ENCODE measurements at places on chromosomes 11 and 22.

DNA sequence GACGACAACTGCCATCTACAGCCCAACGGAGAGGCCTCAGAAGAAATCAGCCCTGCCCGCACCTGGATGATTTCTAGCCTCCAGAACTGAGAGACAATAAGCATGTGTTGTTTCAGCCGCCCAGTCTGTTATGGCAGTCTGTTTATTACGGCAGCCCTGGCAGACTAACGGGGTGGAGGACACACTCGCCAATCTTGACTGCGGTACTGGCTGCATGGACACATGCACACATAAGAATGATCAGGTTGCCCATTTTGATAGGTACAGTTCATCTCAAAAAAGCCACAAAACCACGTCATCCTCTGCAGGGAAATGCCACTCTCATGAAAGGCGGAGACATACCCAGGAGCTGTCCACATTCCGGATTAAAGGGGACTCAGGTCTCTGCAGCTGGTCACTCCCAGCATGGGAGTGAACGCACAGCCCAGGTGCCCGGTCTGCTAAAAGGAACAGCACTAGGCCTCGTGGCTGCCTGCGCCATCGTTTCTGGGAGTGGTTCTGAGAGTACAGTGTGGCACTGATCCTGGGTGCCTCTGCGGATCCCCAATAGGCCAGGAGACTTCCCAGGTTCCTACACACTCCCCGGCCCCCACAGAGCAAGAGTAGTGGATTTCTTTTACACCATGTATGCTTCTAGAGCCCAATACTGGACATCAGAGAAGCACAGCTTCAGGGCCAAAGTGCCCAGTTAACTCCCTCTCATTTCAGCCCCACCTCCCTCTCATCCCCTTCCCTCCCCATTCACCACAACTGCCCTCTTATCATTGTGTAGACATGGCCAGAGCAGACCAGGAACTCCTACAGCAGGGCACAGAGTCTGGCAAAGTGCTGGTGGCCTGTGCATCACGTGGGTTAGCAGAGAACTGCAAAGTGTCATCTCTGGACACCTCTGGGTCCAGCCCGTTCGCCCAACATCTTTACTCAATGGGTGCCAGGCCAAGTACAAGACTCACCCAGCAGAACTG lies 11.7 kb upstream of the COMT start:
- no peak for DNase-seq

DNA sequence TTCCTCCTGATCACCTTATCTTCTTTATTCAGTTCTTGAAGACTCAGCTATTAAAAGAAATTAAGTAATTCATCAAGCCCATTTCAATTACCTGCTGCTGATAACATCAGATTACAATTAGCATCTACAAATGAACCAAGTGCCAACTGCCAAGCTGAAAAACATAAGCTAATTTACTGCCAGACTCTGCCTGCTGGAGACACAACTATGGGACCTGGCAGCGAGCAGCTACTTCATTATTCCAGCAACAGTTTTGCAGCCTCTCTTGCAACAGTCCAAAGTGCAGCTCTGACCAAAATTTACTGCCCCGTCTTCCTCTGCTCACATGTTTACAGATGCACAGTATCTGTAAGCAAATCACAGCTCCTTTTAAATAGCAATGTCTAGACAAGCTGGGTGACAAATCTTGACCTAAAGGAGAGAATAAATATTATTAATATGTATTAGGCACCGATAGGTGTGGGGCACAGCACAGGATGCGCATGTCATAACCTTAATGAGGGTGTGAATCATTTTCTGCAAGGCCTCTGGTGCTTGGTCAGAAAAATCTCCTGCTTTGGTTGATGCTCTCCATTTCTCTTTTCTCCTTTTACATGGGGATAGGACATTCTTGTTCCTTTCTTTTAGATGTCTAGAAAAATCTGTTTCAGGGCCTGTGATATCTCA lies 232.2 kb upstream of the PITPNB start:
- no peak for DNase-seq

GRCh38 chr11:111465400-111465799 lies 46.8 kb downstream of the BTG4 start:
- no peak for DNase-seq

GRCh38 chr22:41480397-41480735 lies 11.4 kb downstream of the ACO2 start:
- DNase-seq, result no peak

GRCh38 chr11:10092426-10092825 lies 201.6 kb downstream of the SBF2 start:
- DNase-seq, result no peak

DNA sequence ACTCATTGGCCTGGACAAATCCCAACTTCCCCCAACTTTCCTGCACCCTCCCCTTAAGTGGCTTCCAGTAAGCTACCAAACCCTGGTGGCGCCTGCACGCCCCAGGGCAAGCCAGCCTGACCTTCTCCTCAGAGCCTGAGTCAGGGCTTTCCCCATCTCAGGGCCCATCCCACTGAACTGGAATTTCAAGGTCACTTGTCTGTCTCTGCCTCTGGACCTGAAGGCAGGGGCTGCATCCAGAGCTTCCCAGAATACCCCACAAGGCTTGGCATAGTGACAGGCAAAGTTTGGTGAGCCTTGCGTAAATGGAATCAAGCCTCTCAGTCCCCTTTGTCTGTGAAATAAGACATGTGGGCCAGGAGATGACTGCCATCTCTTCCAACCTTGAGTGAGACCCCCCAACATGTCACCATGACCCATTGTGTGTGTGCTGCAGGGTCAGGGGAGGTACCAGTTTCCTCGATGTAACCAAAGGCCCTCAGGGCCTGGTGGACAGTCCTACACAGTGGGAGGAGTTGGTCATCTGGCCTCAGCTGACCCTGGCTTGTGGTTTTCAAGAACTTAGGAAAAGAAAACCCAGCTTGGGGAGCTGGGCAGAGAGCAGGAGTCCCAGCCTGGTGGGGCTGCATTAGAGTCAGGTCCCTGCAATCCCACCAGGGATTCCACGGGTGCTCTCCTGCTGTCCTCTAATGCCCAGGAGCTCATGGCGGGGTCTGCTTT lies 8.9 kb downstream of the ALX4 start:
- no peak for DNase-seq

- no peak for DNase-seq
These were observed 616.5 kb downstream of the BRD1 start for GRCh38 chr22:49211176-49211575.
